ENCODE measurements at places on chromosomes 6 and 20.

GRCh38 chr6:131070061-131070460, 7.0 kb upstream of the EPB41L2 start:
- no peak for DNase-seq

GRCh38 chr6:83273596-83273995, 80.4 kb downstream of the RWDD2A start:
- peak; percentile 85 for DNase-seq

DNA sequence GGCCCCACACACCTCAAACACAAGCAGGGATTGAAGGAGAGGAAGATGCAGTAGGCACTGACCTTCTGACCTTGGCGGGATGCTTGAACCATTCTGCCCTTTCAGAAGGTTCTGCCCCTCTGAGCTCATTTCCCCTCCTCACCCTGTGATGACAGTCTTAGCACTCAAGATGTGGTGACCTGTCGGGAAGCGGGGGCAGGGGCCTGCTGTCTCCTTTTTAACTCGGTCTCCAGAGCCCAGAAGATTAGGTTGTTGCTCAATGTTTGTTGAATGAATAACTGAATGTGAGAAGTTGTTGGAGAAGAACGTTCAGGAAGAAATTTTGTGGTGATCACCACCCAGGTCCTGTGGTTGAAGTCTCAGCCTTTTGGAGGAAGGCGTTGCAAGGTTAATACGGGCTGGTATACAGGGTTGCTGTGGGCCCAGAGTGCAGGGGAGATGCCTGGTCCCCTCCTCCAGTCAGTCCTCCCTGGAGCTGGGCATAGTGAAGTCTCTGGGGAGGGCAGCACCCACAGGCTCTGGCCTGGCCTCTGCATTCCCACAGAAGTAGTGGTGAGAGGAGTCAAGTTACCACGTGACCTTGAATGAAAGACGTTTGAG, 49.7 kb upstream of the FUCA2 start:
- DNase-seq: no peak

GRCh38 chr6:99344289-99344688, 5.2 kb downstream of the FAXC start:
- DNase-seq: peak; percentile 65

DNA sequence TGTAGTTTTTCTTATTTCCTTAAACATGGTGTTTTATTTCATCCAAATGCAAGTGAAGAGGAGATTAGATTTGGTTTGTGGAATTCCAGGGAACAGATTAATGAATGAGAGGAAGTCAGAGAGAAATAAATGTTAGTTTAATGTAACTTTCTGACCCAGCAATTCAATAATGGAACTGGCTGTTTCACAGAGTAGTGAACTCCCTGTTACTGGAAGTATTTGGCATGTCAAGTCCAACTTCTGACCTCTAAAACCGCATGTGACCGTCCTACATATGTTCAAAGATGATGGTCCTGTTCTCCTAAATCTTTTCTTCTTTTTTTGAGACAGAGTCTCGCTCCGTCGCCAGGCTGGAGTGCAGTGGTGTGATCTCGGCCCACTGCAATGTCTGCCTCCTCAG, 18.7 kb downstream of the PROCR start:
- DNase-seq: no peak

- DNase-seq: no peak
Observed at GRCh38 chr6:25852756-25853155, 20.9 kb upstream of the SLC17A1 start.

Data from iris pigment epithelial cell (primary cell).